ENCODE measurements at places on chromosomes 7 and 10.

GRCh38 chr7:30146127-30146612, 11.4 kb downstream of the MTURN start:
- DNase-seq: no peak

DNA sequence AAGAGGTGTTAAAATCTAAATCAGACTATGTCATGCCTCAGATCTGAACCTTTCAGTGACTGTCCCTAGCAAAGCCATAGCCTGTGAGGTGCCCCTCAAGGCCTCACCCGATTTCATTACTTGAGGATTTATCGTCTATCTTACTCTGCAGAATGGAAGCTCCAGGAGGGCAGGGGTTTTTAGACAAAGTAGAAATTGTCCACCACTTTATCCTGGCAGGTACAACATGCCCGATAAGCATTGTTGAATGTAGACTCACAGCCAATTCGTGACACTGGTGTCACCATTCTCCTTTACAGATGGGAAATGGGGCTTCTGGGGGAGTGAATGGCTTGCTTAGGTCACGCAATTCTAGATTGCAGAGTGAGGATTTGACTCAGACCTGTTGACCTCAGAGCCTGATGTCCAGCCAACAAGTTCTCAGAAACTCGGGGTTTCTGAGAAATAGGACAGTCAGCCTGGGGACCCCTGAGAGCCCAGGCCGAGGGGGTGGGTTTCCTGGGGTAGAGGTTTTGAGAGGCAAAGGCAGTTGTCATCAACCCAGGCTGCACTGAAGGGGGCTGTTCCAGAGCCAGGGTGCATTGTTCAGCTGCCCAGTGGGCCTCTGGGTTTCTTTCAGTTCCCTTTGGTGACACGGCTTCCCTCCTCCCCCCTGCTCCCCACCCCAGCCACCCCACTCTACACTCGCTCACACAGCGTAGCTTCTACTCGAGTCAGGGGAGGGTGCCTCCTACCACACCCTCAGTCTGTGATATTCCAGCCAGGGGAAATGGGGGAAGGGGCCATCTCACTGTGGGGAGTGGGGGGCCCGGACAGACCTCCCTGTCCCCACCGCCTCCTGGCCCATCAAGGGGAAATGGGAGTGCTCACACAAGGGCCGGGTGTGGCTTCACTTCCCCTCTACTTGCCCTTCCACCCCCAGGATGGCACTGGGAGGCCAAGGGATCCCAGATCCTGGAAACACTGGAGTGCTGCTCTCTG, 3.1 kb upstream of the IRF5 start:
- DNase-seq: no peak

DNA sequence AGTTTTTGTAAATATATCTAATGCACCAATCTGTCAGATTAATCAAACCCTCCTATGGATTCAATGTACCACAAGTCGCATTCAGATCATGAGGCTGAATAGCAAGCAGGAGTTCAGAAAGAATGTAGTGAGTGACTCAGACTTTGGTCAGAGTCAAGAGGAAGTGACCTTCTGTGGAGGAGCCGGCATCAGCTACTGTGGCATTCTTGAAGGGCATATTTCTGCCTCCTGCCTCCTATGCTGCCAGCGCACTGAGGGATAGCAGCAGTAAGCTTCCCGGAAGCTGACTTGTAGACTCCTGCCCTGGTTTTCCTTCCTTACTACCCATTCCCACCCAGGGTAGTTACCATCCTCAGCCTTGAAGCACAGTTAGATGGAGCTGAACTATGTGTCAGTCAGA, 867.5 kb downstream of the NRG3 start:
- DNase-seq: no peak

- DNase-seq: no peak
These were observed 76.1 kb downstream of the SKIDA1 start for GRCh38 chr10:21449288-21449966.

- DNase-seq: no peak
These were observed 19.2 kb upstream of the ATOH7 start for GRCh38 chr10:68251151-68251550.

DNA sequence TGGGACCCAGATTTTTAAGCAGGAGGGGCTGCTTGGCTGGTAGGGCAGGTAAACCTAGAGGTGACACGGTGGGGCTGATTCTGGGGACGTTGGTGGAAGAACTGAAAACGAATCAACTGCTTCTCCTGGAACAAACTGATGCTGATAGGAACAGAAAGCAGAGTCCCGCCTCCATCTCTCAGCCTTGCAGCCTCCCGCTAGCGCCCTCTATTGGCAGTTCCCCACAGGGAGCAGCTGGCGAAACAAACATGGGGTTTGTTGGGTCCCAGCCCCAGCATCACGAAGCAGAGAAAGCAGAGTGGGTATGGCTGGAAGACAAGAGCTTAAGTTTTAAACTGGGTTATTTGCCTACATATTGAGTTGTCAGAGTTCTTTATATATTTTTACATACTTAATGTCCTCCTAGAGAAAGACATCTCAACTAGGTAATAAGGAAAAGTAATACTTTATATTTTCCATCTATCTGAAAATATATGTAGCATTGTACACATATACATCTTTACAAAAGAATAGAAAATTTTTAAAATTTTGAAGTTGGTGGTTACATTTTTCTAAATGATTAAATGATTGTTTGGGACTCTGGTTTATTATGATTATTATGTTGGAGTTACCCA, 42.3 kb upstream of the FOXI2 start:
- DNase-seq: peak; percentile 13

Data from small intestine (tissue), 16 donors.